Head of caudate nucleus (tissue), 42 donors: ENCODE measurements at places on chromosomes 11 and 22.

DNA sequence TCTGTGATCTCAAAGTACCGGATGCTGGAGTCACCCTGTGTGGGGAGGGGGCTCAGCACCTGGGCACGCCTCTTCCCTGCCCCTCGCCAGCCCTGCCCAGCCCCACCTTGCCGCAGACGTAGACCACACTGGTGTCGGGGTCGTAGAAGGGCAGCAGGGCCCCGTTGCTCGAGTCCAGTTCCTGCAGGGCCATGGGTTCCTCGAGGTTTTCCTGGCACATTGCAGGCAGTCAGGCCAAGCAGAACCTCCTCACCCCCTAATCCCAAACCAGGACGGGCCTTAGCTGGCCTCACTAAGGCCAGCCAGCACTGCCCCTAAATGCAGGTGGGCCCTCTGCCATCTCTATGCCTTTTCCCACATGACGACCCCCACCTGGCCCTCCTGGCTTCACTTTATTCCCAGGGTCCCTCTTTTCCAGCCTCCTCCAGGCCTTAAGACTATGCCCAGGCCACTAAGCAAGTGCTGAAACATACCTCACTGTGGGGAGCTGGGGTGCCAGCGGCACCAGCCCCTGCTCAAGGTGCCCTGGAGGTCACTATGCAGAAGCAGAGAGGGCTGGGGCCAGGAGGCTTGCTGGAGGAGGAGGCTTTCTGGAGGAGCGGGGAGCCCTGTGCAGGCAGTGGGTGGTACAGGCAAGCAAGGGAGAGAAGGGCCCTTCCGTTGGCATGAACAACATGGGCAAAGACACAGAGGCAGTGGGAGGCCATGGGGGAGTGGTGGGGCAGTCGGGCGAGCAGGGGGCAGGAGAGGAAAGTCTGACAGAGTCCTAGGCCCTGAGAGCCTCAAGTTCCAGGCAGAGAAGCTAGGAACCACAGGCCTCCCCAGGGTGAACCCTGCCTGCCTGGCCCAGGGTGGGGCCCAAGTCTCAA is 2.8 kb downstream of the CORO1B start:
- DNase-seq, result no peak

DNA sequence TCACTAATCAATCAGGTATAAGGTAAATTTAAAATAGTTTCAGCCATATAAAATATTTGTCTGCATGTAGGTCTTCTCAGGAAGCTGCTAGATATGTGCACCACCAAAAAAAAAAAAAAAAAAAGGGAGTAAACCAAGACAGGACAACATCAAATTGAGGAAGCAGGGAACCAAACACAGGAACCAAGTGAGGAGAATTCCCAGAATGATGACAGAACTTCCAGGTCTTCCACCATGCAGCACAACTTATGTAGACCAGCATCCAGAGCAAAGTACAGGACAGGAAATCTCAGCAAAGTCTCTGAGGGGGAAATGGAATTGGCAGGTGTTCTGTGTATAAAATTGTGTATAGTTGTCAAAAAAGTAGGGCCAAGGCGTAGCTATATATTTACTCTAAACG is 101.2 kb upstream of the CTSC start:
- no peak for DNase-seq

GRCh38 chr11:44861849-44862557 is 88.7 kb downstream of the TP53I11 start:
- no peak for DNase-seq

GRCh38 chr11:134915212-134915611 is 503.2 kb upstream of the B3GAT1 start:
- DNase-seq, result no peak

DNA sequence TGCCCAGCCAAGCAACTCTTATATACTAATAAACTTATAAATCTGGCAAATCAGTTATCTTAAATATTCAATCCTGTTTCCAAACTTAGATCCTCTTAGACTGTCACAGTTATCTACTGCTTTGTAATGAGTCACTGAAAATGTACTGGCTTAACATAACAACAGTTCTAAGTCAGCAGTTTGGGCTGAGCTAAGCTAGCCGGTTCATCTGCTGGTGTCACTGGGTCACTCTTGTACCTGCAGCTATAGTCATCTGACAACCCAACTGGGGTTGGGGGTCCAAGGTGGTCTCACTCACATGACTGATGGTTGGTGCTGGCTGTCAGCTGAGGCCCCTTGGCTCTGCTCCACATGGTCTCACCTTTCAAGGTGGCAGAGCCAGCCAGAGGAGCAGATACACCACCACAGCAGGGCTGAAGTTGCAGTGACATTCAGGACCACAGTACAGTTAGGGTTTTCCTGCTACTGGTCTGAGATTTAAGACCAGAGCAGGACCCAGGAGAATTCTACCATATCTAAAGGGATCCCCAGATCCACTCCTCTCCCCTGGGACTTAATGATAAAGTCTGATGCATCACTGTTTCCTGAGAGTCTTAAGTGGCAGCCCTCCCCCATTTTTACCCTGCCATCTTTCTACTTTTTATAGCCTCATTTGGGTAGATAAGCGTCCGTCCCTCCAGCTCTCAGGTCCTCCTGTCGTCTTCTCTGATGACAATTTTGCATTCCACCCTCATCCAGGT is 7.9 kb upstream of the MACROD1 start:
- DNase-seq, result no peak

GRCh38 chr11:79507706-79508105 is 66.9 kb upstream of the TENM4 start:
- DNase-seq, result no peak

- DNase-seq, result no peak
Measured at GRCh38 chr11:92850296-92850826, 119.1 kb upstream of the MTNR1B start.

DNA sequence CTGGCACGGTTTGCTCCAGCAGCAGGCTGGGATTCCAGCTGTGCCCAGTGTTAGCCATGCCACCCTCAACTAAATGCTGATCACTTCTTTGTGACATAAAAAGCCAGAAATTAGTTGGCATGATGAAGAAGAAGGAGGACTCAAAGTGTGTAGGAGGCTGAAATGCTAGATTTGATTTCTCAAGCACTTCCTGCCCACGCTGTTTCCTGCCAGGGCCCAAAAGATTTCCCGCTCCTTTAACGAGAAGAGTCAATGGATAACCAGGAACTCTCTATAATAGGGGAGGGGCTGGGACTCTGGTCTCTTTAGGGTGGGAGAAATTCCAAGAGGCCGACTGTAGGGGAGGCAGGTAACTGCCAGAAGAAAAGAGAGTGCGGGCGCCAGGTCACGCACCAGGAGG is 26.4 kb downstream of the APOL3 start:
- DNase-seq, result no peak

DNA sequence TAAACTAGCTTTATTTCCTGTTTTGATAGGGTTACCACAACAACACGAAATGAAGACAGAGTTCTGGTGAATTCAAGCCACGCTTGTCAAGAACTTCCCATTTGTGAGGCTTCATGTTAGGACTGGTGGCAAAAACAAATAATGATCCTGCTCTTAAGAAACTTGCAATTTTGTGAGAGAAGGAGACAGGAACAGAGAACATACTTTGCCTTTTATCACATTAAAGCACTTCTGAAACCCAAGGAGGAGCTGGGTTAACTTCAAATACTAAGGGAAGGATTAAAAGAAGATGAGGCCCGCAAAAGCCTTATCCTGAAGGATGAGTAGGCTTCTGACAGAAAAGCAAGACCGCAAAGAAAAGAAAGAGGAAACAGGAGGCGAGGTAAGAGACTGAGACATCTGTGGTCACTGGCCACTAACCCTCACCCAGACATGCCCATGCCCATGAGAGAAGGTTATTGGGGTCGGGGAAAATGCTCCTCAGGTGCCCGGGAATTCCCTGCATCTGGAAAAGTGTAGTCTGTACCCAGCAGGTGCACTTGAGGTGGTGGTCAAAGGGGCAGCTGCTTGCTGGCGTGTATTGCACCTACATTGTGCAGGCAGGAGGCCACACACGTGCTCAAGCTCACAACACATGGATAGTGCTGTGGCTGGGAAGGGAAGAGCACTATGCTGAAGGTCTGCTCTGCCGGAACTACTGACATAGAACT is 50.5 kb downstream of the MAPK1 start:
- DNase-seq, result no peak

DNA sequence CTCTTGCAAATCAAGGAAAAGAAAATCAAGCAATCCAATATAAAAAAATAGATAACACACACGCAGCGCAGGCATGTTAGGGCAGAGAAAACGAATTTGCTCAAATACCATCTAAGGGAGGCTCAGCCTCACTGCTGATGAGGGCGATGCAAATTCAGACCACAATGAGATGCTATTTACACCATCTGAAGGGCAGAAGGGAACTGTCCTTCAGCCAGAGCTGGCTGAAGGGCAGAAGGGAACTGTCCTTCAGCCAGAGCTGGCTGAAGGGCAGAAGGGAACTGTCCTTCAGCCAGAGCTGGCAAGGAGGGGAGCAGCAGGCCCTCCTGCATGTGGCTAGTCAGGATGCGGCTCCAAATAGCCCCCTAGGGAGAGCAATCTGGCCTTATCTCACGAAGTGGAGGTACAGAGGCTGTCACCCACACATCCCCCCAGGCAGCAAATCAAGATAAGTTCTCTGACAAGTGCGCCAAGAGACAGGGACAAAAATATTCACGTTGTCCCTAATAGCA is 7.6 kb upstream of the SLC39A13 start:
- DNase-seq, result no peak

GRCh38 chr11:95279921-95280868 is 49.2 kb upstream of the SESN3 start:
- peak; percentile 25 for DNase-seq

- no peak for DNase-seq
Measured at GRCh38 chr11:112780351-112781087, 180.7 kb upstream of the NCAM1 start.

DNA sequence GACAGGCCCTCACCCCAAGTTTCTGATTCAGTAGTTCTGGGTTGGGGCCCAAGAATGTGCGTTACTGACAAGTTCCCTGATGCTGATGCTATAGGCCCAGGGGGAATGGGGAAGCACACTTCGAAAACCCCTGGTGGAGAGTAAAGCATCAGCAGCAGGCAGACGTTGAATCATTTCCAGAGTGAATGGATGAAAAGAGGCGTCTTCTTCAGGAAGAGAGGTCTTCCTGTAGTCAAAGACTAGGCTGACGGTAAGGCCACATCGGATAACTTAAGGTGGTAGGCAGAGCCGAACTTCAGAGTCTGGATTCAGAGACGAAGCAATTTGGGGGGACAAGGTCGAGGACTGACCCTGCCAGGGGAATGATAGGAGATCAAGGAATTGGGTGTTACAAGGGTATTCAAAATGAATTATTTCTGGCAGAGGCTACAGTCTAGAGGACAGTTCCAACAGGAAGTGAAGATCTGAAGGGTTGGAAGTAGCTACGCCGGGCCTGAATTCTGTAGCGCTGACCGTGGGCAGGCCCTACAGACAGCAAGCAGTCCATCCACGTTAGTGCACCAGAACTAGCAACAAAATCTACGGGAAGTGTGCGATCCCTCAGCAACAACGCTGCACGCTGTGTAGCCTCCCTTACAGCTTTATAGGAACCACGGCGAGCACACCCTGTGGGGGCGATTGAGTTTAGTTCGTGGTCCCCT is 862 bp upstream of the CENATAC start:
- no peak for DNase-seq
